ENCODE measurements at places on chromosomes 2 and 18.

- DNase-seq: no peak
Measured at GRCh38 chr18:77054288-77054605, 78.3 kb downstream of the MBP start.

DNA sequence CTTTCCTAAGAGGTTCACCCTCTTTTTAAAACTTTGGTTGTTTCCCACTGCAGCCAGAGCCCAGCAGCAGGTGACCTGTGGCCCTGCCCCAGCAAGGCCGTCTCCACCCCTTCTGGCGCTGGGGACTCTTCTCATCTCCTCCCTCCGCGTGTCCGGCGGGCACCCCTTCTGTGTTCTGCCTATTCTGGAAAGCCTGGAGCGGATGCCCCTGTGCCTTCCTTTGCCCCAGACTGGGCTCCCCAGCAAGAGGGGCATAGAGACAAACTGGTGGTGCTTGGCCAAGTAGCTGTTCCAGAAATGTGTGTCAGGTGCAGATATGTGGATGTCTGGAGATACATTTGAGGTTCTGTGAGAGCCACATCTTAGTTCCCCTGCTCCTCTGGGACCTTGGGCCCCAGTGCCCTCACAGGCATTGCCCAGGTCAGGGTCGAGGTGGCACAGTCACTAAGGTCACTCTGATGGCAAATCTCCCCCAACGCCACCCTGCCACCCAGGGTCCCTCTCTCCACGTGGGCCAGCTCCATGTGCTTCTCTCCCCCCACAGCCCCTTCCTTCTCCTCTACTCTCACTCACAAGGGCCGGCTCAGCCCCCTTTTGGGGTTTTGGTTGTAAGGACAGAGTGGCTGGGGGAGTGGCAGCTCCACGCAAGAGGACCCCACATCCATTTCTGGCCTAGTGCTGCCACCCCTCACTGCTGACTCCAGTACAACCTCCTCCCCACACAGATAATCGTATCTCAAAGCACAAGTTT lies 35.5 kb upstream of the TAF1B start:
- no peak for DNase-seq

DNA sequence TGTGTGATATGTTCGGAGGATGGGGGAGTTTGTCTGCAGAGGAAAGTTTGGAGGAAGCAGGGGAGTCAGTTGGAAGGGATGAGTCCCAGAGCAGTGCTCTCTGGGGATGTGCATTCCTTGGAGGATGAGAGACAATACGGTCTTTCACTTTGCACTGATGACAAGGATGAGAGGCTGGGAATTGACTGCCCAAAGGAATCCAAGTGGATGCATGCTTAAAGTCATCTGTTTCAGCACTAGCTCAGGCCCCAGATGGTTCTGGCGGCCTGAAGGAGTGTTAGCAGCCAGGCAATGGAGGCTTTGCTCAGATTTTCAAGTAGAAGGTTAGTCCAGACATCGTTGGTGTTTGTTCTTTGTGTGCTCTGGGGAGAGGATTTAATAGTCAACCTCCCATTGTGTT lies 100.2 kb downstream of the CRIM1 start:
- DNase-seq: peak; percentile 70

GRCh38 chr2:176285321-176285720 lies 16.1 kb downstream of the MTX2 start:
- DNase-seq: peak; percentile 18

DNA sequence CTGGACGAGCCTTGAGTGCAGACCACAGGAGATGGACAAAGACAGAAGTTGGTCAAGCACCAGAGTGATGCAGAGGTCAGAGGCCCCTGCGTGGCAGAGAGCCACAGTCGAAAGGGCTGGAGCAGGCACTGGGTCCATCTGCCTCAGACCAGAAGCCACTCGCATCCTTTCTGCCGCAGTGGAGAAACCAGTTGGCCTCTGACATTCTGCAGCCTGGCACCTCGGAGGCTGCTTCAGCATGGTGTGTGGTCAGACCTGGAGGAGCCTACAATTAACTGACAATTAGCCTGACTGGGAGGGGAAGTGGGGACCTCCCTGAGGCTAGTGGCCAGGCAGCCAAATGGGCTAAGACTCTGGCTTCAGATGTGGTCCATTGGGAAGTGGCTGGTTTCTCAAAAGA lies 111.1 kb downstream of the SGPP2 start:
- DNase-seq: no peak

DNA sequence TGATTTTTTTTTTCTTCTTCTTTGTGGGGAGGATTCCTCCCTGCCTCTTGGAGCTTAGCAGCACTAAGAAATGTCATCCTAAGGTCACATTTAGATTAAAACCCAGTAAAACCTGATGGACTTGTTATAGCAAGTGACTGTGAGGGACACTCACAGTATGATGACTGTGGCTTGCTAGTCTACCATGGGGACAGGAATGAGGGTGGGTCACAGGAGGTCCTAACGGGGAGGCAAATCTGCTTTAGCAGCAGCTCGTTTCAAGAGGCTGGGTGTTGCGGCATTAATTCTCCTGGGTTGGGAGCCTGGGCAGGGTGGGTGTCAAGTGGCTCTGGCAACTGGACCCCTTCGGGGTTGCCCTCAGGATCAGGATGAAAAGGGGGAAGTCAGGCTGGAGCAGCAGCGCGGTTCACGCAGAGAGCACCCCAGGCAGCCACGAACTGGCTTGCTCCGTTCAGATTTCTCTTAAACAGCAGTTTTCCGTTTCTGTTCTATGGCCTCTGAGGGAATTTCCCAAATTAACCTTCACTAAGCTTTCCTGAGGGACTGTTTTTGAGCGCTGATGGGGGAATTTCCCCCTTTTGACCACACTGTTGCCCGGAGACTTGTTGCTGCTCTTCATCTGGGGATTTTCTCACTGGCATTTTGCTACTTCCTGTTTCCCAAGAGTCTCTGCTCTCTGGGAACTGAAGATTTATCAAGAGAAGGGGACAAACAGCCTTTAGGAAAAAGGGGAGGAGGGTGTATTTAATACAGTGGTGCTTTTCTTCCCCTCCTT lies 59.8 kb upstream of the PELI1 start:
- peak; percentile 47 for DNase-seq

- no peak for DNase-seq
Measured at GRCh38 chr2:55420871-55421270, 1.2 kb upstream of the CCDC88A start.

- no peak for DNase-seq
Measured at GRCh38 chr2:206935991-206936842, 3.1 kb upstream of the CPO start.

- DNase-seq: no peak
Measured at GRCh38 chr18:62151068-62151771, 35.6 kb downstream of the PIGN start.

DNA sequence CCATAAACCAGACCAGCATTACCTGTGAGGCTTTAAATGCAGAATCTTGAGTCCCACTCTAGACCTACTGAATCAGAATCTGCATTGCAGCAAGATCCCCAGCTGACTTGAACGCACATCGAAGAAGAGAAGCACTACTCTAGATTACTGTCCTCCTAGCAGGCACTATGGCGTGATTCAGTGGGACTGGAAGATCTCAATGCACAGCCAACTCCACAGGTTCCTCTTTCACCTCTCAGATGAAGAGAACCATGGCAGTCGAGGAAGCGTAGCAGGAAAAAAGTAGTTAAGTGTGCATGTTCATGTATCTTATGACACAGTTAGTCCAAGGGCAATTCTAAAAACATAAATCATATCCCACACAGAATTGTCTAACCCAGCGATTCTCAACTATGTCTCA lies 97.4 kb downstream of the STK39 start:
- no peak for DNase-seq

DNA sequence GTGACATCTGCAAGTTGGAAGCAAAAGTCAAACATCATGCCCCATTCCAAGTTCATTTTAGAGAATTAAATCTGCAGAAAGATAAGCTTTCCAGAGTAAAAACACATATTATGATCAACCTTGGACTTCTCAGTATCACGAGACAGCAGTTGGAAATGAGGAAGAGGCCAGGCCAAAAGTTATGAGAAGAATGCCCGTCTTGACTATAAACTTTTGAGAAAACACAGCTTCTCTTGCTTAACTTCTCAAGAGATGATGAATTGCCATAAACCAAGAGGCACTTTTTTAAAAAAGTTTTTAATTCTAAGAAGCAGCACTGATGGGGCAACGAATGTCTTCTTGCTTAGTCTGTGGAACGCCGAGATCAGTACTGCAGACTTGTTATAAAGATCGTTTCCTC lies 52.6 kb upstream of the NFU1 start:
- no peak for DNase-seq

- no peak for DNase-seq
Measured at GRCh38 chr2:196555726-196556125, 83.8 kb upstream of the CCDC150 start.

DNA sequence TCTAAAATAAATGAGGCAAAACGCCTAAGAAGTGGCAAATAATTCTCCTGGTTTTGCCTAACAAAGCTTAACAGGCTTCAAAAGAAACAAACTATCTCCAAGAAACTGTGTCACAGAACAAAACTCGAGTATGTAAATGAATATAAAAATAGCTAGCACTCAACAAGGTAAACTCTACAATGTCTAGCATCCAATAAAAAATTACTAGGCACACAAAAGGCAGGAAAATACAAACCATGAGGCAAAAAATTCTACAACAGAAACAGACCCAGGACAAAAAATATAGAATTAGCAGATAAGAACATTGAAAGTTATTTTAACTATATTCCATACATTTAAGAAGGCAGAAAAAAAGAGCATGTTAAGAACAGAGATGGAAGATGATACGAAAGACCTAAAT lies 16.8 kb downstream of the PPP4R1 start:
- no peak for DNase-seq

DNA sequence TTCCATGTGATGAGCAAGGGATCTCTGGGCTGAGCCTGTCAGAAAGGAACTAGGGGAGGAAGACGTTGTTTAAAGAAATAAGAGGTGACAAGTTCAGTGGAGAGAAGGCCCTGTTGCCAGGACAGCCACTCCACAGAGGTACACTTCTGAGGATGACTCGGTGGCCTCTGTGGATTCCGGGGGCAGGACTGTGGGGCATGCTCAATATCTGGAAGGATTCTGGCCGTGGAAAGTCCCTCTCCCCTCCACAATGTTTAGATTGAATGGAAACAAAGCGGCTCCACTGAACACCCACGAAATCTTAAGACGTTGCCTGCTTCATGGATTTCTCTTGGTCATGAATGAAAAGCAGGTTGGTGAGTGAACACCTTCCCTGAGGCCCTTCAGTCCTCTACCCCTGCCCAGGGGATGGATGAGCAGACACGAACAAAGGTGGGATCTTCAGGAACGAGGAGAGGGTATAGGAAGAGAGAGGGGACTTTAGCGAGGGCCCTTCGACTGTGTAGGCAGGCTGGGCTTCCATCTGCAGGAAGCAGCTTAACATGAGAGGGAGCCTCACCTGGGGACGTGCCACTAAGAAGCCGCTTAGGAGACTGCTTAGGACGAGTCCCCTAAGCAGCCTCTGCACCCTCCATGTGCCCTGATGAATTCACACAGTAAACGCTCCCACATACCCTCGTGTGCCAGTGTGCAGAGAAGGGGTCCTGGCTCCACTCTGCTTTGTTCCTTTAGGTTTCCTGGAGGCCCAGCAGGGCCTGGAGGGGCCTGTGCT lies 1.9 kb downstream of the NTSR2 start:
- DNase-seq: no peak

GRCh38 chr2:219496825-219497494 lies 1.7 kb upstream of the GMPPA start:
- DNase-seq: no peak

DNA sequence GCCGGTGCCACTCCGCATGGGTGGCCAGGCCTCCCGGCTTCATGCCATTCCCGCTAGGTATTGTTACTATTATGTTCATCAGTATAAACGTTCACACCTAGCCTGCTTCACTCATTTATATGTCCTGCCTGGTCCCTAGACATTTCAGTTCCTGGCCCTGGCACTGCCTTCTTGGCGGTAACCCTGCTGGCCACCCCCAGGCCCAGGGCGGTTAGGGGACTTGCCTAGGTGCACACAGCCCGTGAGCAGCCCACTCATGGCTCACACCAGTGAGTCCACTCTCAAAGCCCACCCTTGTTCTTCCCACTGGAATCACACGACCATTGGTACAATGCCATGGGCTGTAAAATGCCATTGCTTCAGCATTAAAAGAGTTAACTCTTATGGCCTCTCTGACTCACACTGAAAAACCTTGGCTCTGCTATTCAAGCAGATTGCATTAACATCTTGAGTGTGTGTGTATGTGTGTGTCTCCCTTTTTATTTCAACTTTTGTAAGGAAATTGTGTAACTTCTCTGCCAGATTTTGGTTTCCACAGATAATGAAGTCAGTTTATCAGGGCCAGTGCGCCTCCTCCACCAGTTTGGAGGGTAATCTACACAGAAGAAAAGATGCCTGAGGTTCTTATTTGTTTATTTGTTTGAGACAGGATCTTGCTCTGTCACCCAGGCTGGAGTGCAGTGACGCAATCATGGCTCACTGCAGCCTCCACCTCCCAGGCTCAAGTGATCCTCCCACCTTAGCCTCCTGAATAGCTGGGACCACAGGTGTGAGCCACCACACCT lies 74.2 kb downstream of the RAB31 start:
- peak; percentile 93 for DNase-seq

GRCh38 chr2:158719403-158719802 lies 75.7 kb upstream of the DAPL1 start:
- DNase-seq: no peak

GRCh38 chr2:111534910-111535352 lies 349.1 kb downstream of the ANAPC1 start:
- peak; percentile 62 for DNase-seq

GRCh38 chr18:61876899-61877298 lies 15.9 kb downstream of the RNF152 start:
- no peak for DNase-seq

All from fibroblast of skin of right quadriceps (primary cell).